Suprapubic skin (tissue), 4 donors: ENCODE measurements at places on chromosomes 12 and 14.

DNA sequence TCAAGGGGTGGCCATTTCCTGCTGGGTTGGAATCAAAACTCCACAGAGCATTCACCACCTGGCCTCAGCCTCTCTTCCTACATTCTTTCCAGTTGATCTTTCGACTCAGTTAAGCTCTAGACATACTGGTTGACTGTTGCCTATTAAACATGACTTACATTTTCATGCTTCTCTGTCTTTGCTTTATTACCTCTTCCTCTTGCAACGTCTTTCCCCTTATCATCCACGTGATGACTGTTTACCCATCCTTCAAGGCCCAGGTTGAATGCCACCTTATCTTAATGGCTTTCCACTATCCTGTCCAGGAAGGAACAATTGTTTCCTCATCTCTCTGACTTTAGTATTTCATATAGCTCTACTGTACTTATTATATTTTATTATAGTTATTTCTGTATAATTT is 24.4 kb upstream of the CCDC175 start:
- no peak for DNase-seq

DNA sequence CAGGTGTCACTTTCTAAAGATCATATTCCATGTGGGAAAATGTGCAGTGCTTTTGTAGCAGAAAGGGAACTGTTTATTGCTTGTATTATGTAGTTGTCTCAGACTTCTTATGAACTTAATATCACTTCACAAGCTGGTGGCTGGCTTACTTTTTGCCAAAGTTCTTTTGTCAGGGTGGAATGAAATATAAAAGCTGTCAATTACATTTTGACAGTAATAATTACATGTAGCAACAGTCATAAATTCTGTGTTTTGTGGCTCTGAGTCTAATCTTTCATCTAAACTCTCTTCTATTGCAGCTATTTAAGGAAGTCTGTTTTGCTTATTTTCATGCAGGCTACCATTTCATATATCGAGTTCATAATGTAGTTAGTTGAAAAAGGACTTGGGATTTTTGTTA is 106.6 kb downstream of the OTOGL start:
- DNase-seq: no peak

DNA sequence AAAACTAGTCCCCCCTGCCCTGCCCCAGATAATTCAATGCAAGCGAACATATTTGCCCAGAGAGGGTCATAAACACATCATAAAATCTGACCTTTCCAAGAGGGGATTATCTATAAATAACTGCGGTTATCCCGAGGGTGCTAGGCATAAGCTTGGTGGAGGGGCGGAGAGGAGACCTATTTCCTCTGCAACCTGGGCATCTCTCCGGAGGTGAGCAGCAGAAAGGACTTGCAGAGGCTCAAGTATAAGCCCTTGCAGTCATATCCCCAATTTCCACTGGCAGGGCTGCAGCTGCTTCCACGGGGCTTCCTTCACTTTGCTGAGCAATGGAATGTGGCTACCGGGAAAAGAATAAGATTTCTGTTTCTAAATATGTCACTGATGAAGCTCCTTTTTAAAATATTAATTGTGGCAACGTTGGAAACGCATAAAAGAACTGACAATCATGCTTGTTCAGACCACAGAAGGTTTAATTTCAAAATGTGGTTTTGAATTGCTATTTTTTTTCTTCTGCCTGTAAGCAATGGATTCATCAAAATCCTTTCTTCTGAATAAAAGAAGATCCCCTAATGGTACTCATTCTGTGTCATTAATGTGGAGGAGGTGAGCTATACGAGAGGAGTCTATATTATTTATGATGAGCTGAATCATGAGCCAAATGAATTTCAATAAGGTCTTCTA is 268.9 kb upstream of the ATP2B1 start:
- DNase-seq: no peak

- no peak for DNase-seq
These were observed 161.3 kb upstream of the FAR2 start for GRCh38 chr12:28987538-28988324.

DNA sequence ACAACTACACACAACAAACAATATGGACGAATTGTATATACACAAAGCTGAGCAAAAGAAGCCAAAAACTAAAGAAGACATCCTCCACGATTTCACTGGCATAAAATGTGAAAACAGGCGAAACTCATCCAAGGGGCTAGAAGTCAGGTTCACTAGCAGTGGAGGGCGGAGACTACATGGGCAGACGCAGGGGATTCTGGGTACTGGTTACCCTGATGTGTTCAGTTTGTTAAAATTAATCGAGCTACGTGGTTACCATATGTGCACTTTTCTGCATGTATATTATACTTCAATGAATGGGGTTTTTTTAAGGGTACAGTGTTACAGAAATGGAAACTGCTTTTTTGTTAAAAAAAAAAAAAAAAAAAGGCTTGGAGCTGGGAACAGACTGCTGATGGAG is 12.3 kb downstream of the KDM2B start:
- DNase-seq: no peak

DNA sequence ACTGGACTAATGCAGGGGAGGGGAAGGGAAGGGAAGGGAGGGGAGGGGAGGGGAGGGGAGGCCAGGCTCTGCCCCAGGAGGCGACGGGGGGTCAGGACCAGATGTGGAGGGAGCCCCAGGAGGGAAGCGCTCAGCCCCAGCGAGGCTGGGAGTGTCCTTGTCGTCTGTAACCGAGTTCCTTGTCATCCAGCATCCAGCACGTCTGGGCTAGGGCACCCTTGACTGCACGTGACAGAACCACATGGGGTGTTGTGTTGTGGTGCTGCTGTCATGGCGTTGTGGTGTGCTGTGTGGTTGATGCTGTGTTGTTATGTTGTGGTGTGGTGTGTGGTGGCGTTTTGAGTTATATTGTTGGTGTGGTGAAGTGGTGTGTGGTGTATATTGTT is 28.4 kb upstream of the SFSWAP start:
- DNase-seq: no peak

- no peak for DNase-seq
These were observed 450.8 kb downstream of the RAD51B start for GRCh38 chr14:68270342-68270741.
